ENCODE measurements at places on chromosomes 2 and 18.

- no peak for DNase-seq
Measured at GRCh38 chr2:191724015-191724414, 46.1 kb downstream of the NABP1 start.

DNA sequence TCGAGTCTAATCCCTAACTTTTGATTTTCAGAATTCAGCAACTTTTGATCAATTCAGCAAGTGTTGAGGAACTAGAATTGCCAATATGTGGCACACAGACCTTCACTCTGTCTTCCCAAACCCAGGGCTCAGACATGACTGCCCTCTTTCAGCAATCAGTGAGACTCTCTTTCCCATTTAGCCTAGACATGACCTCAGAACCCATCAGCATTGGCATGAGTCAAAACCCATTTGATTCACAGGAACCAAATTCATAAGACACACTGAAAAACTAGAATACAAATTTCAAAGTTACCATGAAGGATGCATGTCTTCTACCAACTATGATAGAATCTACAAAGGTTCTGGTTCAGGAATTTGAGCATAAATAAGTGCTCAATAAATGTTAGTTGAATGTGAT is 113.6 kb upstream of the MAP3K20 start:
- no peak for DNase-seq

DNA sequence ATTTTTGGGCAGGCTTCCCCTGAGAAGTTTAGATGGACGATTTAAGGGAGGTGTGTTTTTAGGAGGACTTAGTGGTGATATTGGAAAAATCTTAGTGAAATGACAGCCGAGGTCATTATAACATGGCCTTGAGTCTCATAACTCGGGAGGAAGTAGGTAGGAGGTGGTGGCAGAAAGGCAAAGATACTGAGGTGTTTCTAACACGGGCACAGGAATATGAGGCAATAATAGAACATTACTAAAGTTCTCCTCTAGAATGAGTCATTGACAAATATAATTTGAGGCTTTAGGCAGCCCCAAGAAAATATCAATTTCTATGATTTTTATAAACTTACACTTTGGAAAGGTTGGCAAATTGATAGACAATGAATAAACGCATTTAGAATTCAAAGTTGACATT is 146.1 kb upstream of the ZEB2 start:
- no peak for DNase-seq

GRCh38 chr2:78411303-78411702 is 614.2 kb upstream of the REG3G start:
- DNase-seq: no peak

DNA sequence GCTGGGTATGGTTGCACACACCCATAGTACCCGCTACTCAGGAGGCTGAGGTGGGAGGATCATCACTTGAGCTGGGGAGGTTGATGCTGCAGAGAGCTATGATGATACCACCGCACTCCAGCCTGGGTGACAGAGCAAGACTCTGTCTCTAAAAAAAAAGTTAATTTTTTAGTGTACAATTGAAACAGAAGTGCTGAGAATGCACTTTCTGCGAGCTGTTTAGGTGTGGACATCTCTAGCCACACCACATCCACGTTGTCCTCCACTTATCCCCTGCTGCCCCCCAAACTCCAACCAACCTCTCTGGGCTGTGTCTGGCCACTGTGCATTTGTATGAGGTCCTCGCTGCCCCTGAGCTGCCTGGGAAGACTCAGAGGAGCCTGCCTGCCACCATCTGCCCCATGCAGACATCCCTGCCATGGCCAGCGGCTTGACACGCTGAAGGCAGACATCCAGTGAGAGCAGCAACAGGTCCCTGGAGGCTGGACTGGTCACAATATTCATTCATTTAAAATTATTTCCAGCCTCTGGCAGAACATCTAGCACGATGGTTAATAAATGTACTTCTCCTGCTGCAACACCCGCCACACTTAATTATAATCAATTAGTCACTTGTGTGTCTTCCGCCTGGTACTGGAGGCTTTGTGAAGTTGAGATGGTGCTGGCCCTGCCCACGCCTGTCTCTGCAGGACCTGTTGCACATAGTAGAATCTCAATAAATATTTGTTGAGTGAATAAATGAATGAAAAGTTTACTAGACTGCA is 3.7 kb upstream of the AFF3 start:
- no peak for DNase-seq

GRCh38 chr18:27394687-27395086 is 209.6 kb upstream of the CHST9 start:
- DNase-seq: no peak

- DNase-seq: no peak
Measured at GRCh38 chr2:181285116-181285515, 172.1 kb upstream of the ITGA4 start.

GRCh38 chr2:20212459-20212870 is 12.5 kb downstream of the SDC1 start:
- DNase-seq: no peak

DNA sequence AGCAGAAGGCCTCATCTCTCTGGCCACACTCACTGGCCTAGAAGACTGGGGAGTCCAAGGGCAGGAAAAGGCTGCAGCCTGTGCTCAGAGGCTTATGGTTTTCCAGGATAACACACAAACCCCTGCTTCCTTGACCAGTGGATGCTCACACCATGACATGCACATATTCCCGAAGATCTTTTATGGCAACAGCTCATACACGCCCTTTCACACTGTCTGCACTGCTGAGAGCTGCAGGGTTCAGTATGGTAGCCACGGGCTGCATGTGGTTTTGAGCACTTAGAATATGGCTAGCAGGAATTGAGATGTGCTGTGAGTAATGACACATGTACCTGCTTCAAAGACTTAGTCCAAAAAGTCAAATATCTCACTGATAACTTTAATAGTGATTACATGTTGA is 95.8 kb downstream of the VSNL1 start:
- no peak for DNase-seq

- no peak for DNase-seq
Measured at GRCh38 chr2:81598453-81598852, 1293.9 kb upstream of the LRRTM1 start.

- DNase-seq: no peak
Measured at GRCh38 chr2:80238692-80239469, 65.7 kb downstream of the LRRTM1 start.

GRCh38 chr2:206336861-206337260 is 62.4 kb downstream of the ZDBF2 start:
- DNase-seq: no peak

GRCh38 chr2:54895730-54896129 is 154.5 kb downstream of the RTN4 start:
- DNase-seq: no peak

DNA sequence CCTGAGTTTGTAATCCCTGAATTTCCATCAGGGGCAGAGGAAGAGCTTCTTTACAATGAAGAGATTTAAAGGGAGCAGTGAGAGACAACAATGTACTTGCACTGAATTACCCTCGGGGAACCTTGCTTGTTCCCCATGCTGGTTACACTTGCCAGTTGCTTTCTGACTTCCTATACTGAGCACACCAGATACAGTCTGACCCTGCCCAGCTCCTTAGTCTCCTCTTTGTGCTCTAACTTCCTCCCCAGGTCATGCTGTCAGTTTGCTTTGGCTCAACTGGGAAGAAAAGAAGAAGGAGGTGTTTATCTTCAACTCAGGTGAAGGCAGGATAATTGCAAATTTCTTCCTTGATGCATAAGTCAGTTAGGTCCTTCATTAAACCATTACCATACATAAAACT is 658.4 kb downstream of the NYAP2 start:
- DNase-seq: no peak

DNA sequence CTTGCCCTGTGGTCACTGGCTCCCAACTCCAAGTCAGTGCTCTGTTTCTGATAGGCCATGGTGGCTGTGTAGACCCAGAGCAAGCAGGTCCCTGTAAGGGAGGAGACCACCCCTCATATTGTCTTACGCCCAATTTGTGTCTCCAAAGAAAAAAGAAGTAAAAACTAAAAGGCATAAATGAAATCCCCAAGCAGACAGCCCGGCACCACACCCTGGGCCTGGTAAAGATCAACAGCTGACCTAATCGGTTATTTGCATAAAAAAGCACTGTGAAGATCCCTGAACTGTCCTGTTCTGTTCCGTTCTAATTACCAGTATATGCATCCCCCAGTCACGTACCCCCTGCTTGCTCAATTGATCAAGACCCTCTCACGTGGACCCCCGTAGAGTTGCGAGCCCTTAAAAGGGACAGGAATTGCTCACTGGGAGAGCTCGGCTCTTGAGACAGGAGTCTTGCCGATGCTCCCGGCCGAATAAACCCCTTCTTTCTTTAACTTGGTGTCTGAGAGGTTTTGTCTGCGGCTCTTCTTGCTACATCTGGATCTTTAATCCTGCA is 364.1 kb upstream of the HS6ST1 start:
- no peak for DNase-seq

DNA sequence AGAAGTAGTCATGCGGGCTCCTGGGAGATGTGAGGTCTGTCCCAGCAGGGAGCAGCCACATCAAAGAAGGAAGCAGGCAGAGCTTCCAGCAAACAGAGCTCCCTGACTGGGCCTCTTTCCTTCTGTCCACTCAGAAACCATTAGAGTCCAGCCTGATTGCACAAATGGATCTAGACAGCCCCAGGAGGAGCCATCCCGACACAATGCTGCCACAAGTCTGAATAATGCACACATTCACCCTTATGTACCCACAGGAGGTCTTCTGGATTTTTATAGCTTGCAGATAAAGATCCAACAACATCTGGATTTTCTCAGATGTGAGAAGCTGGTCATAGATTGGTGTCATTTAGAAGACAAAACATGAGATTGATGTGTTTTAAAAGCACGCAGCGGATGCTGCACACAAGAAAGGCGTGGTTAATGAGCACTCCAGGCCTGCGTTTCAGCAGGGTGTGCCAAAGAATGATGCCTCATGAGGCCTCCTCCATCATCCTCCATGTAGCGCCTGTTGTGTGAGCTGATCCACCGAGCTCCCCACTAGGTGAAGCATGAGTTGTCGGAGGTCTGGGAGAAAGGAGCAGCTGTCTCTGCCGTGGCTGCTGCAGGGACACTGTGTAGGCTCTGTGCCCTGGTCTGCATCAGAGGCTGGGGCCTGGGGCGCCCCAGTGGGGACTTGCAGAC is 60.6 kb downstream of the MTCL1 start:
- DNase-seq: no peak

DNA sequence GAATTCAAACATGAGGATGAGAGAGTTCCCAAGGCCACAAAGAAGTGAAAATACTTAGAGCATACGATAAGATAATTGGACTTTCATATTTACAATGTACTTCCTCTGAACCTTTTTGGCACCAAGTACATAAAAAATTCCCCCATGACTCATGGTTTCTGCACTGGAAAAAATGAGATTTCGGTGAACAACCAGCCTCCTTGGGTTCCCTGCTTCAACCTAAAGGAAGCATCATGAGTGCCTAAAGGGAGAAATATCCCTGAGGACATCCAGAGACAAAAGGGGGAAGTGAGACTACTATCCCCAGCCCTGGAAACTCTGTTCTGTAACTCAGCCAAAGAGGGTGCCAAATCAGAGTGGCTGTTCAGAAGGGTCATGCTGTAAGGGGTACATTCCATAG is 562.7 kb upstream of the SLC39A10 start:
- DNase-seq: no peak

- no peak for DNase-seq
Measured at GRCh38 chr18:50662775-50663383, 103.0 kb downstream of the MAPK4 start.

- DNase-seq: no peak
Measured at GRCh38 chr18:45945669-45946068, 21.5 kb downstream of the EPG5 start.

DNA sequence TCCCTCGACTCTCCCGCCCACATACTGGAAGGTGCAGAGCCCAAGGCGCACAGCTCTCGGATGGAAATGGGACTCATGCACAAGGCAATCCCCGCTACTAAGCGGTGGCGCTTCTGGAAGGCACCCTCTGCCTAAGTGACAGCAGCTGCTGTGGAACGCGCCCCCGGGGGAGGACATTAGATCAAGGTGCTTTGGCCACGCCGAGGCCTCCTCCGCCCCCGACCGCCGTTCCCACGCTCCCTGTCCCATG is 202 bp downstream of the MCEE start:
- no peak for DNase-seq

DNA sequence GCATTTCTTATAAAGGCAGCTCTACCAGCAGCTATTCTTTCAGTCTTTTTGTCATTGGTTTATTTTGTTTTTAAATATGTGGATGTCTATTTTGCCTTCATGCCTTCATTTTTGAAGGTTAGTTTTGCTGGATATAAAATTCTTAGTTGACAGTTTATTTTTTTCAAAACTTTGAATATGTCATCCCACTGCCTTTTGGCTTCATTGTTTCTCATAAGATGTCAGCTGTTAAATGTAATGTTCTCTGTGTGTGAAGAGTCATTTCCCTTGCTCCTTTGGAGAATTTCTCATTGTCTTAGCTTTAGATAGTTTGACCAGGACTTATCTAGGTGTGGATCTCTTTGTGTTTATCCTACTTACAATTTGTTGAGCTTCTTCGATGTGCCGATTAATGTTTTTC is 213.5 kb downstream of the KIAA1328 start:
- no peak for DNase-seq

DNA sequence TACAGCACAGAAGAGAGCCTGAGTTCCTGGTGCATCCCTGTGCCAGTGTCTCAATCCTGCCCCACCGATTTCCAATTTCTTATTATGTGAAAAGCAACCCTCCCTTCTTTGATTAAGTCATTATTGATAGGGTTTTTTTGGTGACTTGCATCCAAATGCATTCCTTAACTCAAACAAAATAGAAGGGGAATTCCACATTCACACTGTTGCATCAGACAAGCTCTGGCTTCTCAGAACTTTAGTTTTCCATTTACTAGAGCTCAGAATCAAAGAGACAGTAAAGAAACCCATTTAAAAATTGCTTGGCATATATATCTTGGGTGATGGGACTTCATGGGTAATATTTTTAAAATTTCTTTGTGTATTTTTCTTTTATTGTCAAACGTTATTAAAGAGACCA is 13.8 kb upstream of the TMEM200C start:
- DNase-seq: no peak

GRCh38 chr2:239209783-239210182 is 191.0 kb downstream of the HDAC4 start:
- DNase-seq: no peak

GRCh38 chr2:142112757-142113221 is 18.0 kb downstream of the LRP1B start:
- no peak for DNase-seq

- DNase-seq: no peak
Measured at GRCh38 chr2:37011130-37011529, 44.8 kb upstream of the STRN start.

DNA sequence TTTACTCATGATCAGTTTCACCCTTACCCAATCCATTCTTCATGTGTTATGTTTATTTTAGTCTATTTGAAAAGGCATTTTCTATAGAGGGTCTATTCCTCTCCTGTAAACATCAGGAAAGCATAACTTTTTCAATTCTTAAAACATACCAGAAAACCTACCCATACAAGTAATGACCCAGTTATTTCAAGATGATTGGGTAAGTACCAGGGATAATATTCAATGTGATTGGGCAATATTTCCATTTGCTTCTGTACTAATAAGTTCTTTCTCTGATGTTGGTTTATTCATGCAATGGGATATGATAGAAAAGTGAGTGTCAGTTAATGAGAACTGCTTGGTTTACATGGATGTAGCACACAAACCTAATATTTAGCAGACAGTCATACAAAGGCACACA is 87.6 kb downstream of the CCBE1 start:
- no peak for DNase-seq

- no peak for DNase-seq
Measured at GRCh38 chr2:142778289-142778688, 99.2 kb upstream of the KYNU start.

- DNase-seq: no peak
Measured at GRCh38 chr2:207437136-207437523, 92.6 kb upstream of the CREB1 start.

- peak; percentile 28 for DNase-seq
Measured at GRCh38 chr2:216195565-216196029, 86.4 kb downstream of the XRCC5 start.
